ENCODE measurements at places on chromosomes 7 and 10.

DNA sequence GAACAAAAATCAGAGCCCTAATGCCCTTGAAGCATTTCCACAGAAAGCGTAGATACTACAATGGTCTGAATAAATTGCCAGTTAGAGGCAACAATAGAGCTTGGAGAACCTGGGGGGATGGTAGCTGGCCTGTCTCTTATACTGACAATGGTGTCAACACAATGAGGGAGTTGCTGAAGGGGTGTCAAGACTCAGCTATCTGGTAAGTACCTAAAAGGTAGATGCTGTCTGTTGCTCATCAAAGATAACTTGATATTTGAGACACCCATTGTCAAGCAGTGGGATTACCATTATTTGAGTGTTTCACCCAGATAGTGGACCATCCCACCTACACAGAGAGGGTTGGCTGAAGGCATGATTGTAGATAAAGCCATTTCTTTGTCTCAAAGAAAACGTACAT lies 72.8 kb downstream of the PDE1C start:
- DNase-seq, result no peak
- H3K4me3 ChIP-seq, result no peak overlapping the region
- no peaks in the 10 kb centered on the region for H3K27me3 ChIP-seq
- H3K4me1 ChIP-seq, result no peaks in the 10 kb centered on the region
- H3K27ac ChIP-seq, result no peak overlapping the region

DNA sequence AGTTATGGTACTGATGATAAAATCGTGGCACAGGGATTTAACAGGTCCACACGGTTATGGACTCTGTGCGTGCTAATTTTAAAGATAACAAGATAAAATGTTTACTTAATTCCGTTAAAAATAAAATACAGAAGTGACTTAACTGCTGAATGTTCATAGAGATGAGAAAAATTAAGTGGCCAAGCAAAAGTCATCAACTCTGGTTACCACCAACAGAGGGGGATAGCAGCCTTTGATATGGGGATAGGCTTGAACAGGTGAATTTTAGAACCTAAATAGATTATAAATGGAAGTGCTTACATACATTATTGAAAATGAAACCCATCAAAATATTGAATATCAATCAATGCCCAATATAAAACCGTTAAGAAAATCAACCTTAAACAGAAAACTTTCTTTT lies 245.0 kb downstream of the WDR37 start:
- H3K4me3 ChIP-seq, result no peak overlapping the region
- no peak overlapping the region for H3K27ac ChIP-seq
- DNase-seq, result no peak
- H3K27me3 ChIP-seq, result no peaks in the 10 kb centered on the region
- H3K36me3 ChIP-seq, result no peaks in the 10 kb centered on the region

DNA sequence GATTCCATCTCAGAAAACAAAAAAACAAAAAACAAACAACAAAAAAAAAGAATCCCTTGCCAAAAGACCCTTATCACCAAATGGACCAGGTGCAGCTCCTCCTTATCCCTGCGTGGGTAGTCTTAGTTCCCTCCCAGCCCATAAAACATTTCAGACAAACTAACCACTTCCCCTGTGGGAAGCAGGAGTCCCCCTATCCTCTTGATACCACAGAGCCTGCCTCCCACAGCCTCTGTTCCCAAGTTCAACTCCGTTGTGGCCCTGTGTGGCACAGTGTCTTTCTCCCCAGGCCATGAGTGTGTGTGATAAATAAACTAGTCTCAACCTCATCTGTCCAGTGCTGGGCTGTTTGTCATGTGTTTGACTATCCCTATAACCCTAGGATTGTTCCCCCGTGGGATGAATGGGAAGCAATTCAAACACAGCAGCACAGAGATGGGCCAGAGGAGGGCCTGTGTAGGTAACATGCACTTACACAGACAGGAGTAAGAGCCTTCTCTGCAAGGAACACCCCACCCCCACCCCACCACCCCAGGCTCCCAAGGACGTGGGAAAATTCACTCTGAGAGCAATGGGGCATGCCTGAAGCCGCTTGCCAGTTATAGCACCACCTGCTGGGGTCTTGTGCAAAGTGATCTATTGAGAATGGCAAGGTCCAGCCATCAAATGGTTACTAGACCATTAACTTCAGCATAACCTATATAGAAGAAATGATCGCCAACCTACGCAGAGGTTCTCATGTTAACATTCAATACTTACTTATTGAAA lies 147.1 kb upstream of the GHITM start:
- peaks cover 5% of the 10 kb centered on the region for H3K27me3 ChIP-seq
- H3K27ac ChIP-seq, result no peak overlapping the region
- H3K4me1 ChIP-seq, result peaks cover 8% of the 10 kb centered on the region

- peaks cover 24% of the 10 kb centered on the region for H3K27me3 ChIP-seq
- no peak for DNase-seq
- H3K27ac ChIP-seq, result no peak overlapping the region
- no peak overlapping the region for H3K4me3 ChIP-seq
- no peaks in the 10 kb centered on the region for H3K36me3 ChIP-seq
- no peaks in the 10 kb centered on the region for H3K4me1 ChIP-seq
These were observed 12.8 kb upstream of the DRGX start for GRCh38 chr10:49408519-49409306.

GRCh38 chr10:60942788-60943315 lies 1.1 kb downstream of the RHOBTB1 start:
- H3K27me3 ChIP-seq, result peaks cover 65% of the 10 kb centered on the region

GRCh38 chr10:80700252-80700651 lies 162.6 kb downstream of the SH2D4B start:
- H3K27ac ChIP-seq, result no peak overlapping the region
- no peak overlapping the region for H3K4me3 ChIP-seq
- no peak for DNase-seq
- H3K4me1 ChIP-seq, result no peaks in the 10 kb centered on the region

DNA sequence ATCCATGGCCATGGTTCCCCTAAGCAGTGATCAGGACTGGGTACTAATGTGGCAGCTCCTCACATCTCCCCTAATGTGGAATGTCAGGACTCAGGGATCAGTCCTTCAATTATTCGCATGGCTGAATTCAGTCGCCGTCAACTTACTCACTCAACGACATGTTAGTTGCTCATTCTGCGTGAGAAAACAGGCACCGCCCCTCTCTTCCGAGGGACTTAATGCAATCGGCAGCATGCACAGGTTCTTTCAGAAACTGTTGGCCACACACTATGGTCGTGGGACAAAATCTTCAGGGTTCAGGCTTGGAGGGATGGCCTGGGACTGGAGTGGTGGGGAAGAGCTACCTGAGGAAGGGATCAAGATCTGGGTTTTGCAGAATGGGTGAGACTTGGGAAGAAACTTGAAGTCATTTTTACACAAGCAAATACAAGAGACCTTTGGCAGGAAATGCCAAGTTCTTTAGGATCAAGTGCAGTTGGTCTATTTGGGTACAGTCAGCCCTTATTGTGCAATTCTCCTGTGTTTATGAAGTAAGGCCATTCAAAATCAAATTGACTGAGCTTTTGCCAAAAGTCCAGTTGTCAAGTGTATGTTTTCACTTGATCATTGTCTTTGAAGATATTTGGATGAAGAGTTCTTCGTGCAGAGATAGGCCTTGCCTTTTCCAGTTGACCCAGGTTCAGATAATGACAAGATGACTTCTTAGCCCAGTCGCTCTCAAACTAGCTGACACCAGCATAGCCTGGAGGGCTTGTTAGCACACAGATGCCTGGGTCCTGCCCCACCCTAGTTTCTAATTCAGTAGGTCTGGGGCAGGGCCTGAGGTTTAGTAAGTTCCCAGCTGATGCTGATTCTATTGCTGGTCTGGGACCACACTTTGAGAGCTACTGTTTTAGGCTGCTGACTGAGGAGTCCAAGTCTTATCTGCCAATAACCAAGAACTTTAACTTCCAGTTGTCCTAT lies 48.5 kb downstream of the LRRC18 start:
- DNase-seq, result no peak
- H3K27me3 ChIP-seq, result no peaks in the 10 kb centered on the region
- H3K27ac ChIP-seq, result no peak overlapping the region
- peaks cover 4% of the 10 kb centered on the region for H3K4me1 ChIP-seq
- no peaks in the 10 kb centered on the region for H3K36me3 ChIP-seq
- no peak overlapping the region for H3K4me3 ChIP-seq

DNA sequence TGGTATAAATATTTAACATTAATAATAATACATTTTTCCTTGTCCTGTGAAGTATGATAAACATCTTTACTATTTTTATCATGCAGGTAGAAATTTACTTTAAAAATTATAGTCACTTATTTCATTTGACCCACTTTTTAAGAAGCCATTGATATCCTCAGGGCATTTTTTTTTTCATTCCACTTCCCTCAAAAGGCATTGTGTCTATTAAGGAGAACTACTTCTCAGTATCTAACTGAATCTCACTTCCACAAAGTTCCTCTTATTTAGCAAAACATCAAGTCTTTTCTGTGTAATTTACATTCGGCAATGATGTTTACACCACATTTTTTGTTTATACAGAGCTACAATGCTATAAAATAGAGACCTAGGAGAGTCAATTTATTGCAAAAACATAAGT lies 388.2 kb upstream of the AKR1E2 start:
- H3K4me1 ChIP-seq, result no peaks in the 10 kb centered on the region
- no peak overlapping the region for H3K4me3 ChIP-seq
- no peaks in the 10 kb centered on the region for H3K27me3 ChIP-seq
- DNase-seq, result no peak
- H3K27ac ChIP-seq, result no peak overlapping the region

DNA sequence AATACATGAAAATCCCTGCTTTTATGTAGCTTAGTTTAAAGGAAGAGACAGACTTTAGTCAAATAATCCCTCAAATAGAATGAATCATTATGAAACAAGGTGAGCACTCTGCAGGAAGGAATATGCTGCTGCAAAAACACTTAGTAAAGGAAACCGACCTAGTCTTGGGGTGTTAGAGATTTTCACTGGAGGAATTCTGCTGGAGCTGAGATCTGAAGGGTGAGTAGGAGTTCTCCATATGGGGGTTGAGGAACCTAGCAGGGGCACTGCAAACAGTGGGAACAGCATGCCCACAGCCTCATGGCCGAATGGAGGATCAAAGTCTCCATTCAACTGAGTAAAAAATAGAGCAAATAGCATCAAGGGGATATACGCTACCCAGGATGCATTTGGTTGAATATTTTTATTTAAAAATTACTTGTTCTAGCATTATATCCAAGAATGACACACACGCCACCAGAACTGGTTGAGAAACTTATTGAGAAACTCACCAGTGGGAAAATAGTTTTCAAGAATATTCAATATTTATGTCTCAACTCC lies 3.5 kb downstream of the ITIH2 start:
- no peaks in the 10 kb centered on the region for H3K4me1 ChIP-seq
- H3K27me3 ChIP-seq, result peaks cover 29% of the 10 kb centered on the region
- no peaks in the 10 kb centered on the region for H3K36me3 ChIP-seq
- H3K4me3 ChIP-seq, result no peak overlapping the region
- H3K27ac ChIP-seq, result no peak overlapping the region
- DNase-seq, result no peak

- H3K27me3 ChIP-seq, result no peaks in the 10 kb centered on the region
- no peak overlapping the region for H3K27ac ChIP-seq
- peaks cover 9% of the 10 kb centered on the region for H3K4me1 ChIP-seq
- H3K4me3 ChIP-seq, result no peak overlapping the region
- no peak for DNase-seq
- no peaks in the 10 kb centered on the region for H3K36me3 ChIP-seq
These were observed 47.9 kb downstream of the GALNT11 start for GRCh38 chr7:152073352-152073751.

GRCh38 chr7:132709971-132710567 lies 133.8 kb upstream of the PLXNA4 start:
- no peak for DNase-seq
- no peak overlapping the region for H3K4me3 ChIP-seq
- H3K27ac ChIP-seq, result no peak overlapping the region
- no peaks in the 10 kb centered on the region for H3K36me3 ChIP-seq
- peaks cover 2% of the 10 kb centered on the region for H3K27me3 ChIP-seq
- no peaks in the 10 kb centered on the region for H3K4me1 ChIP-seq

- H3K4me3 ChIP-seq, result peak within 1 kb of the TSS; percentile 75
- no peaks in the 10 kb centered on the region for H3K36me3 ChIP-seq
- H3K27me3 ChIP-seq, result peaks cover 41% of the 10 kb centered on the region
- H3K4me1 ChIP-seq, result peaks cover 14% of the 10 kb centered on the region
These were observed at the start of gene PRKAR2B for GRCh38 chr7:107044347-107045194. Gene PRKAR2B (plus strand): TSS chr7:107044705. CDS start chr7:107044908, 203 bp downstream.

- H3K27ac ChIP-seq, result no peak overlapping the region
- no peak for DNase-seq
- peaks cover 1% of the 10 kb centered on the region for H3K27me3 ChIP-seq
- no peak overlapping the region for H3K4me3 ChIP-seq
These were observed 168.3 kb upstream of the NPY start for GRCh38 chr7:24115661-24116060.

GRCh38 chr10:127462643-127463295 lies 86.3 kb upstream of the NPS start:
- no peaks in the 10 kb centered on the region for H3K4me1 ChIP-seq
- H3K27ac ChIP-seq, result no peak overlapping the region
- no peak overlapping the region for H3K4me3 ChIP-seq
- H3K27me3 ChIP-seq, result no peaks in the 10 kb centered on the region
- DNase-seq, result no peak
- H3K36me3 ChIP-seq, result no peaks in the 10 kb centered on the region

GRCh38 chr7:137488038-137488437 lies 144.5 kb upstream of the PTN start:
- H3K27ac ChIP-seq, result no peak overlapping the region
- no peaks in the 10 kb centered on the region for H3K36me3 ChIP-seq
- no peak overlapping the region for H3K4me3 ChIP-seq
- no peak for DNase-seq
- H3K4me1 ChIP-seq, result no peaks in the 10 kb centered on the region

DNA sequence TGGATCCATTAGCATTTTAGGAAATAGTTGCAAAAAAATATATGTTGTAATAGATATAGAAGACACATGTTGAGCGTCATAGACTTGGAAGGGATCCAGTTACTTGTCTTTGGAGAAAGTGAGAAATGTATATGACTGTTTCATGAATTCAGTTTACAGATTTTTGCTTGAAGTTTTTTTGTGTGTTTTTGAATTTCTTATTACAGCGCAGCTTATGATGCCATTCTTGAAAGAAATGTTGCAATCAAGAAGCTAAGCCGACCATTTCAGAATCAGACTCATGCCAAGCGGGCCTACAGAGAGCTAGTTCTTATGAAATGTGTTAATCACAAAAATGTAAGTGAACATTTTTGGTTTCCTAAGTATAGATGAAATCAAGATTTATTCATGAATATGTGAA lies 98.2 kb downstream of the MAPK8 start:
- H3K27me3 ChIP-seq, result no peaks in the 10 kb centered on the region
- H3K27ac ChIP-seq, result no peak overlapping the region
- peaks cover 8% of the 10 kb centered on the region for H3K36me3 ChIP-seq

- no peak overlapping the region for H3K27ac ChIP-seq
- no peaks in the 10 kb centered on the region for H3K36me3 ChIP-seq
- no peaks in the 10 kb centered on the region for H3K4me1 ChIP-seq
- no peaks in the 10 kb centered on the region for H3K27me3 ChIP-seq
- no peak for DNase-seq
- no peak overlapping the region for H3K4me3 ChIP-seq
These were observed 124.2 kb downstream of the INHBA start for GRCh38 chr7:41578700-41579099.
